Cerebellar nuclear complex (tissue), 1 donor: ENCODE measurements at places on chromosomes 7 and 10.
A peak's percentile ranks its signal among the peaks of the same experiment; 100 is the strongest.

GRCh38 chr10:80161321-80162083 is 29.0 kb downstream of the PLAC9 start:
- no peak for DNase-seq

GRCh38 chr10:71708301-71708703 is 11.3 kb downstream of the C10orf105 start:
- DNase-seq, result no peak

DNA sequence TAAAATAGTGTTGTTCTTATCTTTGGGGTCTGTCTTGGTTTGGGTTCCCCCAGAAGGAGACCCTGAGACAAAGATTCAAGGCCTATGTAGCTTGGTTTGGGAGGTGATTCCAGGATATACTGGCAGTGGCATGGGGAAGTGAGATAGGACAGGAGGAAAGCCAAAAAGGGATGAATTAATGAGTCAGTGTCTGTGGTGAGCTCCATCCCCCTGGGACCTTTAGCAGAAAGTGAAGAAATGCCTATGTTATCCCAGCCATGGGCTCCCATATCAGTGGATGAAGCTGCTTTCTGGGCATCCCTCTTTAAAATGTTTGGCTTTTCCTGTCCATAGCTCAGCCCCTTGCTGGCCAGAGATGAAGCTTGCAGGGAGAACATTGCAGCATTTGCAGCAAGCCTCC is 217.0 kb upstream of the CTBP2 start:
- DNase-seq, result no peak

GRCh38 chr7:16657656-16658279 is 11.8 kb downstream of the BZW2 start:
- DNase-seq, result no peak

GRCh38 chr10:69458430-69459100 is 7.3 kb downstream of the TSPAN15 start:
- DNase-seq, result peak; percentile 44

DNA sequence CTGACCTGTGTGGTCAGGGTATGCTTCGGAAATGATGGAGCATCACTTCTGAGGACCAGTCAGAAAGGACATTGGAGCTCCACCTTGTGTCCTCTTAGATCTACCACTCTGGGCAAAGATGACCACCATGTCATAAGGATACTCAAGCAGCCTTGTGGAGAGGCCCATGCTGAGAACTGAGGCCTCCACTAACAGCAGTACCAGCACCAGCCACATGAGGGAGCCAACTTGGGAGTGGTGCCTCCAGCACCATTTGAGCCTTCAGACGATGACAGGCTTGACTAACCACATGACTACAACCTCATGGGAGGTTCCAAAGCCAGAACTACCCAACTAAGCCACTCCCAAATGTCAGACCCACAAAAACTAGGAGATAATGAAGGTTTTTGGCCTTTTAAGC is 116.0 kb downstream of the NPTX2 start:
- no peak for DNase-seq

DNA sequence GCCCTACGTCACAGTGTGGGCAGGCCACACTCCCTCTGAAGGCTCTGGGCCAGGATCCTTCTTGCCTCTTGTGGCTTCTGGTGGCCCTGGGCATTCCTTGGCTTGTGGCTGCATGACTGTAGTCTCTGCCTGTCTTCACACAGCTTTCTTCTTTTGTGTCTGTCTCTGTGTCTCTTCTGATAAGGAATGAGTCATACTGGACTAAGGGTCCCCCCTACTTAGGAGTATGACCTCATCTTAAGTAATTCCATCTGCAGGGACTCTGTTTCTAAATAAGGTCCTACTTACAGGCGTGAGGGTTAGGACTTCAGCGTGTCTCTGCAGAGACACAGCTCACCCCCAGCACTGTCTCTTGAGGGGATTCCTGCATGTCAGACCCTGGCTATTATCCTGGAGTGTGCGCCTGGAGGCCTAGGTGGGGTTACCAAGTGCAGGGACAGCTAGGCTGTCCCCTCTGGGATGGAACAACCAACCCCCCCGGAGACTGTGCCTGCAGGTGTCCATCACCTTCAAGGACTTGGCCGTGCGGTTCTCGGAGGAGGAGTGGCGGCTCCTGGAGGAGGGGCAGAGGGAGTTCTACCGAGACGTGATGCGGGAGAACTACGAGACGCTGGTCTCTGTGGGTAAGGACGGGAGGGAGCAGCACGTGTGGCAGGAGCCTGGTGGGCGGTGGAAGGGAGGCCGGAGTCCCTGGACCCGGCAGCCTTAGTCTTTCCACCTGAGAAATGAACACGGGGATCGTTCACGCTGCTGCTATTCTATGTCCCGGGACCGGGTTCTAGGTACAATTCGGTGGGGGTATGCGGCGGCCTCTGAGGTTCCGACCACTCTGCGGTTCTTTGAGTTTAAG is 54.1 kb downstream of the ZNF467 start:
- DNase-seq, result no peak

DNA sequence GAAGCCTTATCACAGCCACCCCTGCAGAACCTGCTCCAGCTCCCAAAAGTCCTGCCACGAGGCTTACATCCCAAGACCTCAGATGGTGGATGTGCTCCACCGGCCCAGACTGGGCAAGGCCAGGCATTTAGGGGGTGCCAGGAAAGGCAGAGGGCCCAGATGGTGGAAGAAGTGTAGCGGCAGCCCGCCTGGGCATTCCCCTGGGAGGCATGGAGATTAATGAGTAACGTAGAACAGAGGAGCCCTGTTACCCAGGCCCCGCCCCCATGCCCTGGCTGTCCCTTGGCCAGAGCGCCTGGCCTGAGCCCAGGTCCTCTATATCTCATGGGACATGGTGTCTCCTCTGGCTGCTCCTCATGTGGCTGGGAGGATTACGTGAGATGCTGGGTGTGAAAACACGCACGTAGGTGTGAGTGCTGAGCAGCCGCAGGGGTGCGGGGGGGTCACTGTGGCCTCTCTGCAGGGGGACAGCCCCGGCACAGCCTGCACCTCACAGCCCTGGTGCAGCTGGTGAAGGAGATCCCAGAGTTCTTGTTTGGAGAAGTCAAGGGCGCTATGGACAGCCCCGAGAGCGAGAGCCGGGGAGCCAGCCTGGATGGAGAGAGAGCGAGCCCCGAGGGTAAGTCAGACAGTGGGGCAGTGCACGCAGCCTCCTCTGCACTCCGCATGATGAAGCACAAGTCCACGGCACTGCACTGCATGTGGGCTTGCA is 52.9 kb downstream of the ZNF467 start:
- DNase-seq, result no peak

- DNase-seq, result no peak
Measured at GRCh38 chr7:93040355-93040754, 77.4 kb downstream of the SAMD9 start.

GRCh38 chr10:36493516-36493880 is 631.9 kb upstream of the ANKRD30A start:
- no peak for DNase-seq

- no peak for DNase-seq
Measured at GRCh38 chr7:51634025-51634424, 317.4 kb upstream of the COBL start.

GRCh38 chr10:58180666-58181065 is 87.0 kb downstream of the IPMK start:
- DNase-seq, result no peak

- no peak for DNase-seq
Measured at GRCh38 chr10:26090762-26091161, 125.8 kb upstream of the GAD2 start.

GRCh38 chr7:118372530-118372929 is 148.0 kb downstream of the ANKRD7 start:
- DNase-seq, result no peak

- no peak for DNase-seq
Measured at GRCh38 chr10:8049045-8049864, 5.2 kb upstream of the GATA3 start.

- DNase-seq, result no peak
Measured at GRCh38 chr10:66190413-66190812, 735.4 kb upstream of the LRRTM3 start.

DNA sequence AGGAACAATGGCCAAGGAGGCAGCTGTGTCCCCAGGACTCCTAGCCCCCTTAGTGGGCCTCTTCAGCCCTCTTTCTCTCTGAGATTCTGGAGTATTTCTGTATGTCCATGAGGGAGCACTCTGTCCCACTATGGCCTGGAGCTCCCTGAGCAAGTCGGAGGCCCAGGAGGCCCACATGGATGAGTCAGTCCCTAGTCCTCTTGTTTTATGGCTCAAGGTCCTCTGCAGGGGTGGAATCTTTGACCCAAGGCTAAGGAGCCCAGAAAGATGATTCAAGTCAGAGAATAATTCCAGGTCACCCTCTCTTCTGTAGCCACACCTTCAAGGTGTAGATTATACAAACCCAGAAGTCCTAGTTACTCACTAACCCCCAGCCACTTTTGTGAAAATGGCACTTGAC is 125.6 kb downstream of the PLXNA4 start:
- no peak for DNase-seq

GRCh38 chr7:152674860-152675758 is 832 bp downstream of the XRCC2 start:
- DNase-seq, result no peak

DNA sequence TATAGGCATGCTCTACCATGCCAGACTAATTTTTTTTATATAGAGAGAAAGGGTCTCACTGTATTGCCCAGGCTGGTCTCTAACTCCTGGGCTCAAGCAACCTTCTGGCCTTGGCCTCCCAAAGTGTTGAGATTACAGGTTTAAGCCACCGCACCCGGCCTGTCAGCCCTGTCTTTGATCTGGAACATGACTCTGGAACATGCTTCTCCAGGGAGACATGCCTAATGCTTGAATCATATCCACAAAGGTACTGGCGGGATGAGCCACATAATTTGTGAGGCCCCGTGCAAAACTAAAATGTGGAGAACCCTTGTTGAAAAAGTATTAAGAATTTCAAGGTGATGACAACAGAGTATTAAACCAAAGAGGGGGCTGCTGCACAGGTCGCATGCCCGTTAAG is 282.8 kb downstream of the ARHGAP12 start:
- DNase-seq, result no peak

DNA sequence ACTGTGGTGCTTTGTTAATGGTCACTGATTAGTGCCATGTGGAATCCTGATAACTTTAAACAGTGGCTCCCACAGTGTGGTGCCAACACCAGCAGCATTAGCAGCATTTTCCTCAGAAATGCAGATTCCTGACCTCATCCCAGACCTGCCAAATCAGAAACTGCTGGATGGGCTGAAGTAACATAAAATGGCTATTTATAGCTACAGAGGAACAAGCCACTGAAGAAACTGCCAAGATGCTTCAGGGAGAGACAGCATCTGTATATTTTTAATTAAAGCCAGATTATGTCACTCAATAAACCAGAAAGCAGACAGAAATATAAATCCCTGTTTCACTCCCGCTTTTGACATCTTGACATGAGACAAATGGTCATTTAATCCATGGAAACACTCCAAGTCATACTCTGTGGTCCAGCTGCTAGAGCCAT is 178.5 kb downstream of the AMPH start:
- DNase-seq, result no peak

- DNase-seq, result no peak
Measured at GRCh38 chr7:120462991-120463390, 190.0 kb downstream of the KCND2 start.

DNA sequence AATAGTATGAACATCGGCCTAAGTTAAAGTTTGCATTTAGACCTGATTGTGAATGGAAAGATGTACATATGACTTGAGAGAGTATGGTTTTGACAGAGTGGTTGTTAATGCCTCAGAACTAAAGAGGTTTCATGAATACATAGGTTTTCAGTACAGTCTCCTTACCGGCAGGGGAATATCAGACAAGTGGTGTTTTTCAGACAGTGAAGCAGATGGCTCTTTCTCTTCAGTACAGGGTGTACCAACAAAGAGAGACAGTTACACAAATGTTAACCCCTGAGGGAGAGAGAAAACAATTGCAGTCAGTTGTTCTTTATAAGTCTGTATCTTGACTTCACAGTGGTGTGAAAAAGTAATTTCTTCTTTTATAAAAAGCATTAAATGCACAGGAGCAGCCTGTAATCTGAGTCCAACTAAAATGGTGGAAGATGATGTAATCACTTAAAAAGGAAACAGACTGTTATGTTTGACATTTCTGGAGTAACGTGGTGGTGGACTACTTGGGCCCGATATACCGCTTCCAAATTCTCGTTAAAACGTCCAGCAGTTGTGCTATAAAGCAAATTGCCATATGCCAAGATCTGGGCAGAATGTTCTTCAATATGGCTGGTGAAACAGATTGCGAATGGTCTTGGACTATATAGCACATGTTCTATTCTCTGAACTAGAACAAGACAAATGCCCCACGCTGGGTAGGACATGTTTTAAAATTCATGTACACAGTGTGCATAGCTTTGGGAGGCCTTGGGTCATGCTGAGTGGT is 69.2 kb downstream of the SDK1 start:
- DNase-seq, result no peak

GRCh38 chr7:30975256-30975899 is 11.6 kb downstream of the GHRHR start:
- no peak for DNase-seq

- DNase-seq, result no peak
Measured at GRCh38 chr7:45937301-45937700, 16.2 kb upstream of the IGFBP3 start.

DNA sequence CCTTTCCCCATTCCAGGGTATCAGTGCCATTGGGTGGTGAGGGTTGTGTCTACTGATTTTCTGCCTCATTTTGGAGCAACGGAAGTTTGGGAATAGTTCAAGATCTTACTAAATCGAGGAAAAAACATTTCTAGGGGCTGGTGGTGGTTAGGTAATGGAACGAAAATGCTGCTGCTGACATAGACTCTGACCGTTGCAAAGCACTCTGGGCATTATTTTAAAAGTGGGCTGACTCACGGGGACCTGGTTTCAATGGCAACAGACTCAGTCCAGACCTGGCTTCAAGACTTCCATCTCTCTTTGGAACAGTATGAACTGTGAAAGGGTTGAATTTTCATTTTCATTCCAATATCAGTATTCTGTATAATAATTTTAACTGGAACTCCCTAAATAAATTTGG is 284.0 kb downstream of the PHTF2 start:
- DNase-seq, result no peak

- DNase-seq, result no peak
Measured at GRCh38 chr10:113041324-113041723, 91.3 kb downstream of the TCF7L2 start.

GRCh38 chr7:14288701-14289100 is 299.2 kb upstream of the ETV1 start:
- DNase-seq, result no peak

DNA sequence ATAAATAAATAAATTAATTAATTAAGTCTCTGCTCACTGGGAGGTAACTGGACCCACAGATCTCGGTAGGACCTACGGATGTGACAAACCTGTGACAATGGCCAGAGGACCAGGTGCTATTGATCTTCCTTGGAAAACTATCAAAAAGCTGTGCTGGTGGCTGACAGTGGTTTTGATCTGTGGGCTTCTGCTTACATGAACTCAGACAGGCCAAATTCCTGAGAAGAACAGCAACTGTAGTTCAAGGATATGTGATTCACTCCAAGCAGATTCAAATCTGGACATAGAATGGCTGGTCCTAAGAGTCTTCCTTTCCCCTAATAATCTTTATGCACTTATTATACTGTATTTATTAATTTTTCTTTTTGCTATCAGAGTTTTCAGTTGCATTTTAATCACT is 80.0 kb downstream of the ATXN7L1 start:
- no peak for DNase-seq
